Prostate gland (tissue), 2 donors: ENCODE measurements at places on chromosomes 5 and 9.

DNA sequence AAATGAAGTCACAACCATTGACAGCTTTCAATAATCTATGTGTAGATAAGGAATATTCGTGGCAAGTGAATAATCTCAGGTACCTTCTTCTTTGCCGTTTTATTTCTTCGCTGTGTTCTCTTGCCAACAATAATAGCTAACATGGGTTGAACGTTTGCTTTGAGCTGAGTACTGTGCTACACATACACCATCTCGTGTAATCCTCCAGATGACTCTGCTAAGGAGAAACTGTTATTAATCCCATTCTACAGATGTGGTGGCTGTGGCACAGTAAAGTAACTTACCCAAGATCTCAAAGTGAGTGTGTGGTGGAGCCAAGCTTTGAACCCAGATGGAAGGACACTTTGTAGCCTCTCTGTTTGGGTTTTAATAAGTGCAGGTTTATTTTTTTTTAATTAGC is 179.7 kb downstream of the C9orf152 start:
- no peak for DNase-seq

- DNase-seq, result no peak
These were observed 4.9 kb downstream of the IL6ST start for GRCh38 chr5:55989860-55990259.

DNA sequence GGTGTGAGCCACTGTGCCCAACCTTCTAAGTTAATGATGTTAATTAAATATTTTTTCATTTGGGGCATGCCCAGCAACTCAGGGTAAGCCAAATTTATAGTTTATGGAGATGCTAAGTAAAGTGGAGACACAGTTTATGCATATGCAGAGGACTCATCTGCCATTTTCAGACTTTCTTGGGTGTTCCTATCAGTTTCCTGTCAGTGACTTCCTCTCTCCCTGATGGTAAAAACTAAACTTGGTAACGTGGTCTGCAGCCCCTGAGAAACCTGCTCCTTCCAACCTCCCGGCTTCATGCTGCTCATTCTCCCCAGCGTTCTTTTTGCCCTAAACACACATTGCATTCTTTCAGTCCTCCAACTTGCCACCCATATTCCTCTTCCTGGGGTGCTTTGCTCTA is 48.4 kb upstream of the TUT7 start:
- no peak for DNase-seq

GRCh38 chr5:100898504-100899346 is 4.4 kb downstream of the ST8SIA4 start:
- no peak for DNase-seq

GRCh38 chr5:84260939-84261338 is 123.7 kb downstream of the EDIL3 start:
- DNase-seq, result no peak

DNA sequence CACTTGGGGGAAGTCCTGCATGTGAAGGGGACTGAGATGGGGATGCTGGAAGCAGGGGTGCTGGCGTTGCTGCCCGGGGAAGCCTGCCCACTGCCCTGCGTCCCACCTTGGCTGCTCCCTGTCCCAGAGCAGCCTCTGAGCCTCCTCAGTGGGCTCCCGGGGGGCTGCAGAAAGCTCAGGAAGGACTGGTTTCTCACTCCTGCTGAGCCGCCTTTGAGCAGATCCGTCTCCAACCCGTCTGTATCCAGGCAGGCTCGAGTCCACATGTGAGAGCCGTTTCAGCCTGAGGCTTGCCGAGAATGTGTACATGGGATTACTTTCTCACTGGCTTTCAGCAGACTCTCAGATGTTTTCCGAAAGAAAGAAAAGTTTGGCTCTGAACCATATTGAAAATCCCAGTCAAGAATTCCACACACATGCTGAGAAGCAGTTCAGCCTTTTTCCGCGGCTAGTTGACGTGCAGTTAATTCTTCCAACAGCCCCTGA is 95.3 kb upstream of the COL5A1 start:
- no peak for DNase-seq

GRCh38 chr5:111454198-111454622 is 58.1 kb downstream of the STARD4 start:
- DNase-seq, result no peak

- DNase-seq, result no peak
These were observed 164.9 kb downstream of the ESM1 start for GRCh38 chr5:54820346-54821134.

DNA sequence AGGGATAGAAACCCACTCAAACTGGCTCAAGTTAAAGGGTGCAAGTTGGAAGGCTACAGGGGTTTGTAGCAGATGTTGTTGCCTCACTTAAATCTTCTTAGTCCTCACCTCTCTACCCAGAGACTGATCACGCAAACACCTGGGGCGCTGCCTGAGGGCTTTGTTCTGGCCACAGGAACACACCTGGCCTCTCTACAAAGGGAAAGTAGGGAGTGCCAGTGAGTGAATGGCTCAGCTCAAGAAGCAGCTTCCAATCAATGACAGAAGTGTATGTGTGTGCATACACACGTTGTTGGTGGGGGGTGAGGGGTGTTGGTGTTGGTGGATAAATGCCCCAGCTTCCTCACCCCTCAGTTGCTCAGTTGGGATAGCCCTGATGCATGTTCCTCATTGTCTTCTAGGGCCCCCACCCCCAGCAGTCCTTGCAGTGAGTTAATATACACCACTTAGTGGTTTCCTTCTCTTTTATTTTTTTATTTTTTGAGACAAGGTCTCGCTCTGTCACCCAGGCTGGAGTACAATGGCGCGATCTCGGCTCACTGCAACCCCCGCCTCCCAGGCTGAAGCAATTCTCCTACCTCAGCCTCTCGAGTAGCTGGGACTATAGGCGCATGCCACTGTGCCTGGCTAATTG is 30.6 kb upstream of the CTNNA1 start:
- no peak for DNase-seq

- DNase-seq, result no peak
These were observed 13.1 kb upstream of the IRX2 start for GRCh38 chr5:2764581-2764980.

GRCh38 chr5:116084287-116084691 is 536 bp upstream of the COMMD10 start:
- DNase-seq, result peak; percentile 9

- DNase-seq, result no peak
These were observed 14.1 kb downstream of the ROR2 start for GRCh38 chr9:91935805-91936514.

GRCh38 chr9:74066605-74067004 is 430.5 kb upstream of the RORB start:
- no peak for DNase-seq

- DNase-seq, result peak; percentile 77
These were observed 55.9 kb upstream of the STXBP1 start for GRCh38 chr9:127555840-127556820.

GRCh38 chr5:54902791-54903473 is 82.5 kb downstream of the ESM1 start:
- DNase-seq, result no peak

- DNase-seq, result no peak
These were observed at the start of gene GRIA1 for GRCh38 chr5:153490118-153491037. GRIA1 (plus strand) TSS chr5:153490670.

DNA sequence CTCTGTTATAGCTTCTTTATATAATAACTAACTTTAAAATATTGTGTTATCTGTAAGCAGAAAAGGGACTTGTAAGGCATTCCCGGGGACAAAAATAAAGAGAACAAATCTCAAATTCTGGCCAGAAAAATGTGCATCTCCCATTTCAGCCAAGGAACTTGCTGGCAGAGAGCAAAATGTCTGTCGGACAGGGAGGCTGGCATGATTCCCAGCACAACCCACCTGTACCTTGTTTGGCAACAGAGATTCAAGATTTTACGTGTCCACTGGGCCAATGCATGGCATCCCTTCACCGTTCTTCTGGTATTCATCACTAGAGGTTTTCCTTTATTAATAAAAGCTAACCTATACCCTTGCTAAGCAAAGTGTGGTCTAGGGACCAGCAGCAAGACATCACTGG is 566.6 kb downstream of the PSAT1 start:
- DNase-seq, result no peak

DNA sequence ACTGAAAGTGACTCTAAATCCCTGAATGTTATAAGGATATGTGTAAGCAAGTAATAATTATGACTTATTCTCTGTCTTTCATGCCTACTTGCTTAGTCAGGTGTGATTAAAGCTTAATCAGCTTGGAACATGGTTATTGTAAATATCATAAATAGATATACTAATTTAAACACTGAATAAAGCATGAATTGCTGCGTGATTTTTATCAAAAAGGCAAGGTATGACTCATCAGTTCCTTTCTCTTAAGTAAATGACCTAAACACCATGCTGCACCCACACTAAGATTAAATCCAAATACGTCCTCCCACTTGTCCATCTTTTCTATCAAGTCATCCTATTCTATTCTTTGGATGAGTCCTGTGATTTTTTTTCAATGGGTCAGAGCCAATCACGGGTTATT is 124.6 kb upstream of the MTAP start:
- no peak for DNase-seq

DNA sequence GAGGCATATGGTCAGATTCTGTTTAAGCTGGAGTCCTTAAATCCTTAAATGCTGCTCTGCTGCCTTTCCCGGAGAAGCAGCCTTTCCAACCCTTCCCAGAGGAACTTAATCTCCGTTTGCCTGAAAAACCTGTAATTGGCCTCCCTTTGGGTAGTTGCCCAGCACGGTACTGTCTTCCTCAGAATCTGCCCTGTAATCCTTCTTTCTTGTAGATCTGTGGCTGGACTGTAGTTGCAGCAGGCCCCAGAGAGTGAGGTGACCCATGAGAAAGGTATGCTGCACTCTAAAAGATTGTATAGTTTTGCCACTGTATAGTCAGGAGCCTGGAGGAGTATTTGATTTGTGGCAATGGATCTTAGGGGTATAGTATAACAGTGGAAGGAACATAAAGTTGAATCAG is 11.7 kb downstream of the SPIN1 start:
- DNase-seq, result no peak

DNA sequence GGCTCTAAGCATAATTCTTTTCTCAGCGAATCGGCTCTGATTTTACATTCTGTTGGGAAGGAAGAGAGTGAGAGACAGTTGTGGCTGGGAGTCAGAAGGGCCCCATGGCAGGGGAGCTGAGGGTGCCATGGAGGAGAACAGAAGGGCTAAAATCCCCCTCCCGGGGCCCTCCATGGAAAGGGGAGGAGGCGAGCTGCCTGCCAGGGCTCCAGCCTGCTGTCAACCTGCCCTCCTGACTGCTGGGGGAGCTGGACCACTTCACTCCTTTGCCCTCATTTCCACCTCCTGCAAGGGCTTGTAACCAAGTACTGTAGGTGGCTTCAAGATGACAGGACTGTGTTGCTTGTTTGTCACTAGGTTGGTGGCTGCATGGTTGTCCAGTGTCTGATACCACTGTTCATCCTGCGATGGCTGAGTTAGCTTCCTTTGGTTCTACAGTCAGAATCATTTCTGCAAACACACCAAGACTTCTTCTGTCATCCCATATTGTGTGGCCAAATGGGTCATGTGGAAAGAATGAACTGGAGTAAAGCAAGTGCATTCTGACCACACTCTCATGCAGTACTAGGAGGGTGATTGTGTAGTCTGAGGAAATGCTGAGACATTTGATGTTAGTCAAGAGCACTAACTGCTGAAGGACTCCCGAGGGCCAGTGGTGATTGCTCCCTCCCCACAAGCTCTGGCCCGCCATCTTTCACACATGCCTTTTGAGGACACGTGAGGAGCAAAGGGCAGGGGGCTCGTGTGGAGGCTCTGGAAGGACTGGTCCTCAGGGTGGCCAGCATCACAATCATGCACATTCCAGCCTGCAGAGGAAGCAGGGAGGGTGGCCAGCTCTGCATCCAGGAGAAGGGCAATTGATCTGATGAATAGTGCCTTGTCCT is 307.2 kb downstream of the GADD45G start:
- no peak for DNase-seq

- no peak for DNase-seq
These were observed 33.4 kb upstream of the CTSV start for GRCh38 chr9:97072285-97072776.

DNA sequence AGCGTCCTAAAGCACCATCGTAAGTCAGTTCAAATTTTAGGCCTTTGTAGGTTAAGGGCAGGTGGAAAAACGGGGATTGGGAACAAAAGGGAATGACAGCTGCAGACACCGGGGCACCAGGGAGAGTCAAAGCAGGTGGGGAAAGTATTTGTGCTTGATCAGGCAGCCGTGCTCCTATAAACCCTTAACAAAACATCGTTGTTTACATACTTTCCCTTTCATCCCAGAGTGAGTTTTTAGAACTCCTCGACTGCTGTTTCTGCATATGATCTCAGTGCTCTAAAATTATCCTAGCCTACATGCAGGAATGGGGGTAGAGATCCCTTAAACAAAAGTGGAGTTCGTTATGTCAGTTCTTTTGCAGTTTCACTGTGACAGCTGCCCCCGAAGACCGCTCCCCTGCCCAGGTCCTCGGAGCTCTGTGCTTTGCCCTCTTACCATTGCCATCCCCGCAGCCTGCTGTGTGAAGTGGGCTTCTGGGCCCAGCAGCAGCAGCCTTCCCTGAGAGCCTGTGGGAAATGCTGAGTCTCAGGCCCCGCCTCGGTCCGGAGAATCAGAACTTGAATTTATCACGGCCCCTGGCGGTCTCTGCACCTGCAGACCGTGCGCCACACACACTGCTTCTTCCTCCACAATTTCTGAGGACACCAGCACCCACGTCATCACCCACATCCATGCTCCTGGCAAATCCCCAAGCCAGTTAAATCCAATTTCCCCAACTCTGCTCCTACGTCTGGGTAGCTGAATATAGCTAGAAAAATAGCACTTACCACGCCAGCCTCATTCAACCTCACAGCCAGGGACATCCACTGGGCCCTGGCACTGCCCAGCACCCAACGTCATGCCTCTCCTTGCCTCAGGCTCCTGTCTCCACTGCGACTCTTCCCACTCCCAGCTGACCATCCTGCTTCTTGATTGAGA is 86.8 kb downstream of the NSUN2 start:
- DNase-seq, result no peak

DNA sequence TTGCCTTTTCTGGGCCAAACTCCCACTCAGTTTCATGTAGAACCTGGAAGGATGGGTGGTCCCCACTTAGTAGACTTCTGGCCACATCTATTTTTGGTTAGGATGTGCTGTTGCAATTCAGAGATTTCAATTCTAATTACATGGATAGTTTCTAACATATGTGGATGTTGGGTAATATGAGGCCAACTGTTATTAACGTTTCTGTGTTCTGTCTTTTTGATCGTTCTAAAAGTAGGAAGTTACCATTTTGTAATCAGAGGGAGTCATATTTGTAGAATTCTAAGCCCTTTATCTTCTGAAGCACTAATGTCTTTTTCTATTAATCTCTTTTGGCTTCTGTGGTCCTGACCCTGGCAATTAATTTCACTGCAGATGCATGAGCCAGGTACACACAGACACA is 141.6 kb upstream of the SPEF2 start:
- DNase-seq, result no peak

- no peak for DNase-seq
These were observed 10.7 kb upstream of the SPARC start for GRCh38 chr5:151697452-151697851.

GRCh38 chr5:74293182-74293581 is 347.3 kb downstream of the ENC1 start:
- no peak for DNase-seq
